ENCODE measurements at places on chromosomes 6 and 20.

DNA sequence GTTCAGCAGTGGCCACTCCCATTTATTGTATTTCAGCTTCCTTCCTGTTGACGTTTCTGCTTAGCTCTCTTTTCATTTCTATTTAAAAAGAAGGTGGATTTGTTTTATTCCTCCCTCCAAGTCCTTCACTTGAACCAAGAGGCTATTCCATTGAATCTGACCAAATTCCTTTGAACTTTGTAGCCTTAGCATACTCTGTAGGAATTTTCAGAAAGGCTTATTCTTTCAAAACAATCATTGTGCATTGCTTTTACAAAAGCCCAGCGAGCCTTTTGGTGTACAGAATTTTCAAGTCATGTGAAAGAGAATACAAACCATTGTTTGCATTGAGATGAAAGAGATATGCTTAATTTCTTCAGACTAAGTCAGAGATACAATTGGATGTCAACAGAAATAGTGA lies 151.0 kb upstream of the INSM1 start:
- H3K27ac ChIP-seq = peak overlapping the region; percentile 91
- H3K4me3 ChIP-seq = no peak overlapping the region
- no peaks in the 10 kb centered on the region for H3K4me1 ChIP-seq
- no peak for DNase-seq
- H3K36me3 ChIP-seq = no peaks in the 10 kb centered on the region

DNA sequence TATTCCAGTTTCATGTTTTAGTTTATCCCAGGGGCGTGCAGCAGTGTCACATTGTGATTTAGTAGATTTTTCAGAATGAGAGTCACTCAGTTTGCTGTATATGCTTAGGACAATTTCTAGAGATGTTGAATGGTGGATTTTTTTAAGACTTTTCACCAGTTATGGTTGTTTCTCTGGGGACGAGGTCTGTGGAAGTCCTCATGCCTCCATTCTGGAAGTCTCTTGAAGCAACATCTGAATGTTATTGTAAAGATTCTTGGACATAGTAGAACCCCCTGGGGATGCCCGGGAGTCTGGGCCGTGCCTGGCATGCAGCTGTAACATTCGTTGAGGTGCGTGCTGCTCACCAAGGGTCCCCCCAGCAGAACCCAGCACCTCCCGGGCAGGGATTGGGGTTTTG lies 341.5 kb downstream of the CDH4 start:
- H3K4me1 ChIP-seq = no peaks in the 10 kb centered on the region
- no peaks in the 10 kb centered on the region for H3K27me3 ChIP-seq
- no peaks in the 10 kb centered on the region for H3K36me3 ChIP-seq
- DNase-seq = no peak
- no peak overlapping the region for H3K27ac ChIP-seq
- H3K4me3 ChIP-seq = no peak overlapping the region

DNA sequence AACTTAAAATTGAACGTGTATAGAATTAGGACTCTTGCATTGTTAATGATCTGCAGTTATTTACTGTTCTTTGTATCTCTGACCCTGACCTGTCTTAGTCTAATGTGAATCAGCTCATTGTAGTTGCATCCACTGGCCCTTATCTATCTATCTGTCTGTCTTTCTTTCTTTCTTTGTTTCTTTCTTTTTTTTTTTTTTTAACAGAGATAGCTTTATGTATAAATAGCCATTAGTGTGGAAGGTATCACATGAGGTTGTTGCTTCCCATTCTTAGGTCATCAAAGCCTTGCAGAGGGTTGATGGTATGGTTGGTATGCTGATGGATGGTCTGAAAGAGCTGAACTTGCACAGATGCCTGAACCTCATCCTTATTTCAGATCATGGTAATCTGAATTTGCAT lies 59.9 kb downstream of the ENPP1 start:
- H3K4me3 ChIP-seq = no peak overlapping the region
- H3K4me1 ChIP-seq = no peaks in the 10 kb centered on the region
- no peak for DNase-seq
- no peaks in the 10 kb centered on the region for H3K27me3 ChIP-seq
- H3K27ac ChIP-seq = no peak overlapping the region

- H3K4me1 ChIP-seq = no peaks in the 10 kb centered on the region
- no peak overlapping the region for H3K4me3 ChIP-seq
- DNase-seq = no peak
- H3K27me3 ChIP-seq = no peaks in the 10 kb centered on the region
- peaks cover 41% of the 10 kb centered on the region for H3K36me3 ChIP-seq
Observed at GRCh38 chr20:419556-420165, 11.6 kb downstream of the RBCK1 start.

- DNase-seq = no peak
- no peaks in the 10 kb centered on the region for H3K27me3 ChIP-seq
- no peak overlapping the region for H3K4me3 ChIP-seq
- no peak overlapping the region for H3K27ac ChIP-seq
- no peaks in the 10 kb centered on the region for H3K4me1 ChIP-seq
- peaks cover 38% of the 10 kb centered on the region for H3K36me3 ChIP-seq
Observed at GRCh38 chr20:64266988-64267387, 11.4 kb downstream of the PCMTD2 start.

GRCh38 chr20:14264869-14265268 lies 72.5 kb downstream of the FLRT3 start:
- no peaks in the 10 kb centered on the region for H3K36me3 ChIP-seq
- no peak overlapping the region for H3K4me3 ChIP-seq

DNA sequence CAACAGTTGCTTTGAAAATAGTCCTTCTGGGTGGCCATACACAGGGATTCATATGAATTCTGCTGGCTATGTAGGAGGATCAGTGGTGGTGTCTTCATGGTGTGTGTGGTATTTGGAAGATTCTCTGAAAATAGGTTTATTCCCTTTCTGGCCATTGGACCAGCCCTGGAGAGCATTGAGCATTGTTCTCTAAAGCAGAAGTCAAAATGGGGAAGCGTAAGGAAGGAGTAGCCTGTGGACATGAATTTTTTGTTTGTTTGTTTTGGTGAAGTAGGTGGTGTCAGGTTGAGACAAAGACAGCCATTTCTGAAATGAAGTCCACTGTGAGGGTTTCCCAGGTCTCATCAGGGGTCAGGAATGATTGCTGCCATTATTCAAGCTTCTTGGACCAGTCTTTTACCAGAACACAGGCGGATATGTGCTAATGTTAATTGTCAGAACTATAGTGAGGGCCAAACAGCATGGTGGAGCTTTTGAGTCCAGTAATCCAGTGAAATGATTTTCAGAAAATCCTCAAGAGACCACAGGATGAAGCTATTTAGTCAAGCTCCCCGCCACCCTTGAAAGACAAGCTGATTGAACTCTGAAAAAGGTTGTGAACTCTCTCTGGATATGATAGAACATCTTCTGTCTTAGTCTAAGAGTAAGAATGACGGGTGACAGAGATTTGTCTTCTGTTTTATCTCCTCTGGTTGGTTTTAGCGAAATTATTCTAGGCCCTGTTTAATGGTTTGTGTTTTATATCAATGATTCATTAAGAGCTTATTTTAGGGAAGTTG lies 60.0 kb downstream of the DNAH8 start:
- no peaks in the 10 kb centered on the region for H3K4me1 ChIP-seq
- no peak overlapping the region for H3K27ac ChIP-seq
- H3K36me3 ChIP-seq = no peaks in the 10 kb centered on the region
- no peak overlapping the region for H3K4me3 ChIP-seq
- DNase-seq = no peak
- no peaks in the 10 kb centered on the region for H3K27me3 ChIP-seq

DNA sequence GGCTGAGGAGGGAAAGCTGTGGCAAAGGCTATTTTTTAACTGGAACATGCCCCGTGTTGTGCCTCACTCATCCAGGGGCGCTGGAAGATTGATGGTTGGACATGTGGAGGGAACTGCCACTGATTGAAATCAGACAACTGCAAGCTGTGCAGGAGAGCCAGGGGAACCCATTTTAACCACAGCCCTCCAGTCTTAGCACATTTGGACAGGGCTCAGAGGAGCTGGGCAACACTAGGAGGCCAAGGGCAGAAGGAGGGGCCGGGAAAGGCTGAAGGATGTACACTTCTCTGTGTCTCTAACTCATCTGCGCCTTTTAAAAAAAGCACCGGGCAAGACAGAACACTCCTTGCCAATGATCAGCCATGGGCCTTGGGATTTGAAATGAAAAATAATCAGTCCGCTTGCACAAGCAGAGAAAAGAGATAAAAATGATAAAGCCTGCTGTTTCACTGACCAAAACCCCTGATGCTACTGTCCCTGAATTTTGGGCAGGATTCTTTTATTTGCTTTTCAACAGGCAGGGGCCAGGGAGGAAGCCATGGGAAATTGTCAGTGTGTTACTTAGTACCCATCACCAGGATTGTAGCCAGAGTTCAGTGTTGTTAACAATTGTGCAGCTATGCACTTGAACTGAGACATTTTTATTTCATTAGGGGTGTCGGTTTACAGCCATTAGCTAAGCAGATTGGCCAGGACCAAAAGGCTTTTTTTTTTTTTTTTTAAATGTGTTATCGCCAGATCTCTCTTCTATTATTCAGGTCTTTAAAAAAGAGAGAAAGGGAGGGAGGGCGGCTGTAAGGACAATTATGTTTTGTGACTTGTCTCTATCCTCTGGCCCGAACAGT lies 109.3 kb upstream of the EYA4 start:
- no peaks in the 10 kb centered on the region for H3K36me3 ChIP-seq
- peak overlapping the region; percentile 62 for H3K27ac ChIP-seq
- no peaks in the 10 kb centered on the region for H3K4me1 ChIP-seq
- no peaks in the 10 kb centered on the region for H3K27me3 ChIP-seq

DNA sequence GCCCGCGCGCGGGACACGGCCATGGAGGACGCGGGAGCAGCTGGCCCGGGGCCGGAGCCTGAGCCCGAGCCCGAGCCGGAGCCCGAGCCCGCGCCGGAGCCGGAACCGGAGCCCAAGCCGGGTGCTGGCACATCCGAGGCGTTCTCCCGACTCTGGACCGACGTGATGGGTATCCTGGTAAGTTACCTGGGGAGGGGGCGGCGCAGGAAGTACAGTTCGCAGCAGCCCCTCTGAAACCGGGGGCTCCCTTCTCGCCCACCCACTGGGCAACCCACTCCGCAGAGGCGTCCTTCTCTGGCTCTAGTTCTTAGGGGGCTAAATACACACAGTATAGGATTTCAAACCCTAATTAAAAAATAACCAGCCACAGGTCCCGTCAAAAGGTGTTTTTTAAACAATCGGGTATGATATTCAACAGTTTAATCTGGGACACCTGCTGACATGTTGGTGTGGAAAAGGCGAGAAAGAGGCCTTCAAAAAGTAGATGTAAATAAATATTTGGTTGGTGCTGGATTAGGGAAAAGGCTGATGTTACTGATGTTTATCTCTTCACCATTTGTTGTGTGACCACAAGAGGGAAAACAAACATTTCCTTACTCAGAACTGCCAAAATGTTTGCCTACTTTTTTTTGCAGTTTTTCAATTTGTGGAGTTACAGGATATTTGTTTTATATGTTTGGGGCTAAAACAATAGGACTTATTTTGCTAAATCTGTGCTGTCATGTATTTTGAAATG lies 577 bp downstream of the SASH1 start:
- no peaks in the 10 kb centered on the region for H3K27me3 ChIP-seq
- H3K36me3 ChIP-seq = no peaks in the 10 kb centered on the region
- H3K4me1 ChIP-seq = peaks cover 27% of the 10 kb centered on the region
- H3K4me3 ChIP-seq = peak overlapping the region; percentile 82

DNA sequence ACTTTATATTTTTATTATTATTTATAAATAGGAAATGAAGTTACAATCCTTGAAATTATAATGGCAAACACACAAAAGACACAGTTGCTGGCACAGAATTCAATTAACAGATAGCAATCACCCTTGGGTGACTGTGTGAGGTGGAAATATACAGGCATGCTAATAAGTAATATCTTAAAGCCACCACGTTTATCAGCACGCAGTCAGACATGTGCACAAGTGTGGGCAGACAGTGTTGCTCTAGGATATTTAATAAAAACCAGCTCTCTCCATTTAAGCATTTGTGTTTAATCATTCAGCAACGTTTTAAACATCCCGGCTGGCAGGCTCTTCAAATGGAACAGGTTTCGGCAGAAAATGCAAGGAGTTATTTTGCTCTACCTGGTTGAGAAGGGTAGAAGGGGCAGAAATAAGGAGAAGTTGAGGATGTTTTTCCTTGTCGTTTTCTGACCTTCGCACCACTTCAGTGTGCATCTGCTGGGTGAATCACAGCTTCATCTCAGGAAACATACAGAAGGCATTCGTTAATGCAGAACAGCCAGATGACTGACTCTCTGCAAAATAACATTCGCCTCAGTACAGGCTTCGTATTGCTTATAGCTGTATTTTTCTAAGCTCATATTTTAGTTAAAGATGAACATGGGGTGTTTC lies 585.1 kb downstream of the QKI start:
- no peak overlapping the region for H3K4me3 ChIP-seq
- H3K27me3 ChIP-seq = no peaks in the 10 kb centered on the region
- H3K4me1 ChIP-seq = no peaks in the 10 kb centered on the region
- no peak overlapping the region for H3K27ac ChIP-seq
- H3K36me3 ChIP-seq = no peaks in the 10 kb centered on the region
- DNase-seq = no peak

DNA sequence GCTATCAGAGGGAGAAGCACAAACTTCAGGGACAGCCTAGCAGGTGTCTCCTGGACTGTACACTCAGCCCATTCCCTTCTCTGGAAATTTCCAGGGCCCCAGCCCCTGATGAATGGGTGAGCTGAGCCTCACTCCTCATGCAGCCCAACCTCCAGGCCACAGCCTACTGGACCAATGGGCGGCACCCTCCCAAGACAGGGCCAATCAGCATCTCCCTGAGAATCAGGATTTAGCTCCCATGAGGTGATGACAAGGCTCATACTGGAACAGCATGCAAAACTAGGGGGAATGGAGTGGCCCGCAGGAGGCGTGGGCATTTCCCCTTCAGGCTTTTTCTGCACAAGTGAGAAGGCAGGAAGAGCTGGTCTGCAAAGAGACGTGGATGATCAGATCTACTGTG lies 29.0 kb downstream of the NFATC2 start:
- H3K27me3 ChIP-seq = no peaks in the 10 kb centered on the region
- H3K36me3 ChIP-seq = no peaks in the 10 kb centered on the region
- H3K4me1 ChIP-seq = no peaks in the 10 kb centered on the region
- H3K4me3 ChIP-seq = no peak overlapping the region
- no peak for DNase-seq

- H3K4me3 ChIP-seq = no peak overlapping the region
- H3K36me3 ChIP-seq = no peaks in the 10 kb centered on the region
- no peak for DNase-seq
- no peak overlapping the region for H3K27ac ChIP-seq
- H3K27me3 ChIP-seq = no peaks in the 10 kb centered on the region
Observed at GRCh38 chr6:132892929-132893771, 78.8 kb downstream of the RPS12 start.

GRCh38 chr6:46331461-46331860 lies 159.8 kb downstream of the RCAN2 start:
- no peak for DNase-seq
- H3K27ac ChIP-seq = no peak overlapping the region
- H3K4me1 ChIP-seq = no peaks in the 10 kb centered on the region
